ENCODE measurements at places on chromosomes 16 and 17. TPM values are rescaled to one million over a fixed set of nuclear protein-coding genes. Genes with fewer than 3 reads are reported as not detected.

GRCh38 chr17:62094175-62094574, 29.1 kb upstream of the MED13 start:
- no peak for DNase-seq

GRCh38 chr17:82282239-82283207, 9.0 kb upstream of the CSNK1D start:
- DNase-seq, result no peak

DNA sequence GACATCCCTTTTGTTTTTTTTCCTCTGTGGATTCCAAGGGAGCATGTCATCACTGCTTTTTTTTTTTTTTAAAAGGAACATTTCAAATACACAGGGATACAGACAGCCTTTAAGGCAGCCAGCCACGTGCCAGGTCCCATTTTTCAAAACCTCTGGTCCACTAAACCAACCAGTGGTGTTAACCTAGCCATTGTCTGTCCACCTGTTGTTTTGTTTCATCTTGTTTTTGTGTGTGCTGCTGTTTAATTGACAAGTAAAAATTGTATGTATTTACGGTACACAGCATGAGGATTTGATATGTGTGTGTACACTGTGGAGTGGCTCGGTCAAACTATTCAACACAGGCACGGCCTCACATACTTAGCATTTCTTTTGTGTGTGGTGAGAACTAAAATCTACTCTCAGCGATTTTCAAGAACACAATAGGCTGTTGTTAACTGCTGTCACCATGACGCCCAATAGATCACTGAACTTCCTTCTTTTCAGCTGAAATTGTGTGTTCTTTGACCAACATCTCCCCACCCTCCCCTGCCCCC, 19.2 kb downstream of the TMEM114 start:
- DNase-seq, result no peak

DNA sequence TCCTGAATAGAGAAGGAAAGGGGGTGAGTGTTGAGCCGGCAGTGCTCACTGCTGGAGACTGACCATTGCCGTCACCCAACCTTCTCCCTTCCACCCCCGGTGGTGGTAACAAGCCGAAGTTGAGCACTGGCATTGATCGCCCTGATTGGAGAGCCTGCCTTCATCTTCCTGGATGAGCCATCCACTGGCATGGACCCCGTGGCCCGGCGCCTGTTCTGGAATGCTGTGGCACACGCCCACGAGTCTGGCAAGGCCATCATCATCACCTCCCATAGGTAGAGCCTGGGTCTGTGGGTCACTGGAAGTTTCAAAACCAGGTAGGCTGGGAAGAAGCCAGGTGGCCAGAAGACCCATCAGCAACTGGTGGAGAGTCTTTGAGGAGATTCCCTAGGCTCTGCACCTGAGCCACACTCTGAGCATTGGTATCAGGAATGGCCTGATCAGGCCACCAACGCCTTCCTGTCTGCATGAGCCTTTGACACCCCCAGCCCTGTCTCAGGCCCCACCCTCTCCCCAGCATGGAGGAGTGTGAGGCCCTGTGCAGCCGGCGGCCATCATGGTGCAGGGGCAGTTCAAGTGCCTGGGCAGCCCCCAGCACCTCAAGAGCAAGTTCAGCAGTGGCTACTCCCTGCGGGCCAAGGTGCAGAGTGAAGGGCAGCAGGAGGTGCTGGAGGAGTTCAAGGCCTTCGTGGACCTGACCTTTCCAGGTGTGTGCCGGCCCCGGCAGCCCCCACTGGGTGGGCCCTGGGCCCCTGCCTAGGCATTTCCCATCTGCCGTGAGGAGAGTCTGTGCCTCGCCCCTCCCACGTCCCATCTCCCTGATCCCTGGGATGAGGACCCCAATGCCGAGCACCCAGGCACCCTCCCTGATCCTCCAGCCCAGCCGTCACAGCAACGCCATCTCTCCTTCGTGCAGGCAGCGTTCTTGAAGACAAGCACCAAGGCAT, 4.9 kb upstream of the CCNF start:
- no peak for DNase-seq

DNA sequence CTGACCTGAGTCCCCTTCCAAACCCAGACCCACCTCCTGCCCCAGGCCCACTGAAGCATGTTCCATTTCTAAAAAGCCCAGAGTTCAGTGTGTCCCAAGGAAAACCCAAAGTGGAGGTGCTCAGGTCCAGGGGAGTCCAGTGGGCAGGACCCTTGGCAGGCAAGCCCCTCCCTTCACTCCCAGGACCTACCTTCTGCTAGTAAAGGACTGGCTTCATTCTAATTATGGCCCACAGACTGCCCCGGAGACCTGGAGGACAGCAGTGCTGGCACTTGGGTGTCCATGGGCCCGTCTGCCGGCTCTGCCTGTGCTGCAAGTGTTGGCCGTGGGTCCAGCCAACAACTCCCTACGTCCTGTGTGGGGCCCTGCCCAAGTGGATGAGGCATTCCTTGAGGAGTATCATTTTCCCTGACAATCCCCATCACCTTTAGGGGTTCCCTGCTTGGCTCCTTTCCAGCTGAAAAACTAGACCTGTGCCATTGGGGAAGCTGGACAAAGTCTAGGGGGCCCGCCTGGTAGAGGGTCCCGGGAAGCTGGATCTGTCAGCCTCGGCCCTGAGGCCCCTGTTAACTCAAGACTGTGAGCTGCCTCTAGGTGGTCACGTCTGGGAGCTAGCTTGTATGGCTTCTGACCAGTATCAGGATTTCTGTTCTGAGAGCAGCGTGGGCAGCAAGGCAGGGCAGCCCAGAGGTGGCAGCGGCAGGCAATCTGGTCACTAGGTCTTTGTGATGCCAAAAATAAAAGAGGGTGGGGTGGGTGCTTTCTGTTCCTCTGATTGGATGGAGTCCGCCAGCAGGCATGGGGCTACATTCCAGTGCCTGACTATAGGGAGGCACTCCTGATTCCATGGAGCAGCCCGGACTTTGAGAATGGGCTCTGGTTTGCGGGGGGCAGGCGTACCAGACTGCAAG, 8.2 kb downstream of the CBX2 start:
- no peak for DNase-seq

GRCh38 chr16:361872-362701, 8.3 kb downstream of the MRPL28 start:
- DNase-seq, result peak; percentile 64

GRCh38 chr16:3025032-3026002, 1.5 kb downstream of the THOC6 start:
- no peak for DNase-seq

DNA sequence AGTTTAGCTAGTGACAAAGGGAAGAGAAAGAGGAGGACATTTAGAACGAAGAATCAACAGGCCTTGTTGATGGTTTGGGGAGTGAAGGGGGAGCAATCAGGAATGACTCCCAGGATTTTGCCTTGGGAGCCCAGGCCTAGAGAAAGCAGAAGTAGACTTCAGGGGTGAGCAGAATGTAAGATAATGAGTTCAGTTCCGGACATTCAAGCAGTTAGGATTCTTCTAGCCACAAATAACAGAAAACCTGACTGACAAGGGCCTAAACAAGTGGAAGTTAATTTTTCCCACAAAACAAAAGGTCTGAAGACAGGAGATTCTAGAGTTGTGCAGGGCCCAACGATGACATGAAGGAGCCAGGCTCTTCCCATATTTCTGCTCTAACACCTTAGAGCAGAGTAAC, 45.9 kb downstream of the SKAP1 start:
- DNase-seq, result no peak

- no peak for DNase-seq
Observed at GRCh38 chr16:968620-969019, 2.2 kb downstream of the LMF1 start.

- DNase-seq, result no peak
Observed at GRCh38 chr17:30921544-30922196, at the start of gene ADAP2. Gene ADAP2 (plus strand): TSS chr17:30921945. CDS start chr17:30922015, 70 bp downstream.

DNA sequence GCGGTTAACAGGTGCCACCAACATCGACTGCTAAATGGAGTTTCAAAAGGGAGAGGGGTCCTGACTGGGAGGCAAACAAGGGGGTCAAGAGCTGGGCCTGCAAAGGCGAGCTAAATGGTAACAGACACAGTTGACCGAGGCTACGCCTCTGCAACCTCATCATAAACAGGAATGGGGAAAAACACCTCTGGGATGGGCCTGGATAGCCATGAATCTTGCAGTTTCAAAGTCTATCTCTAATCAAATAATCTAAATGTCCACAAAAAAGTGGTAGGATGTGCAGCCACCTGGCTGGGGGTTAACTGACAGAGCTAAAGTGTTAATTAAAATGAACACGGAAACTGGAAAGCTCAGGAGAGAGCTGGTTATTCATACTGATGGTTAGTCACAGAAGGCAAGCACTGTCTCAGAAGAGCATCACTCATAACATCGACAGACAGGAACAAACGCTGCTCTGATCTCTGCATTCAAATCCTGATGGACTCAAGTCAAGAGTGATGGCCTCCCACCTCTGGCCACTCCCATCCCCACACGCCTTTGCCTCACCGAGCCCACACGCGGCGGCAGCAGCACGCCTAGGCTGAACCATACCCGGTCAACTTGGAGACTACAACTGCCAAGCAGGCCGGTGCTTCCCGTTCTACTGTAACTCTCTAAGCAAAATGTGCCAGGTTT, 56.3 kb downstream of the CREBBP start:
- DNase-seq, result no peak

DNA sequence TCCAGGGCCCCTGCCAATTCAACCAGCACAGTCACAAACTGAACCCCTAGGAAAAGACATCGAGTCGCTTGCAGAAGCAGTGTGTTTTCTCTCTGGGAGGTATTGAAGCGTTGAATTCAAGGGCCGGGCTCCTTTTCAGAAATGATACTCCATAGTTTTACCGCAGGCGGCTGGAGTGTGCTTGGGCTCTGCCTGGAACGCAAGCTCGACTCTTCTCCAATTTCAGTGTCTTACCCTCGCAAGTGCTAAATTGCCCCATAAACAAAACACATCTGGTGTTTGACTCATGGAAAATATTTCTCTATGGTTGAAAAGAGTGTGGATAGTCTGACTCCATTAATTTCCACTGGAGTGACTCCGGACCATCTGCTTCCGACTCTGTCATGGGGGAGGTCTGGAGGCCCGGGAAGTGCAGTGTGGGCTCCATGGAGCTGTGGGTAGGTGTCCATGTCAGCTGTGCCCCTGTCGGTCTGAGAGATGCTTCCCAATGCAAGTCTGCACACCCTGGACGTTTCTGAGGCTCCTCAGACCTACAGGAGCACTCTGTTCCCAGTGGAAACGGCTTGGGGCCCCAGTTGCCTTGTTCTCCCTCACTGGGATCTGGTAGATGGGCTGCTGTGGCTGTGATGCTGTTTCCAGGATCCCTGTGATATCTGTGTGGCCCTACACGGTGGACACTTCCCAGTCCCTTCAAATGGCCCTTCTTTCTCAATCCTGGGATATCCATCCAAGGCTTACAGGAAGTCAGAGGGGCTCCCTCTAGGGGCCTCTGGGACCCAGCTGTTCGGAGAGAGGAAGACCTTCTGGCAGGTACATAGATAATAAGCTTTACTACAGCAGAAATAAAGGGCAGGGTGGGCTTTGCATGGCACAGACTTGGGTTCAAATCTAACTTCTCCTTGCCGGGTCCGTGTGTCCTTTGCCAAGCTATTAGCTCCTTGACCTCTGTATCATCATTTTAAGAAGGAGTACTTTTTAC, 119.8 kb upstream of the CDH13 start:
- no peak for DNase-seq

- DNase-seq, result no peak
Observed at GRCh38 chr17:58969612-58970011, 137.1 kb downstream of the TRIM37 start.

DNA sequence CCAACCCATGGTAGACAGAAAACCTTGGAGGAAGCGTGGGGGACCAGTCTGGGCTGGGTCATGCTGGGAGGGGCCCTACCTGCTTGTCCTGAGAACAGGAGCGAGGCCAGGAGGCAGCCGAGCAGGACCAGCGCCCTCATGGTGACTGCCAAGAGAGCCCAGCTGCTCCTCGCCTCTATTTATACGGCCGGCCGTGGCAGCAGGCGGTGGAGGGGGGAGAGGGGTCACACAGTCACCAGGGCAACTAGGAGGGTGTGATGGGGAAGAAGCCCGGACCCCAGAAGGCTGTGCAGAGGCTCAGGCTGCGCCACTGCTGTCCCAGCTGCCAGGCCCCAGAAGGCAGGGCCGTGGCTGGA, at the start of gene SRL:
Gene SRL (minus strand): TSS at position 153 of the 356 bp plus-strand sequence. CDS start 13 bp downstream, at position 140.
- no peak for DNase-seq

- no peak for DNase-seq
Observed at GRCh38 chr17:65455972-65456343, 105.5 kb downstream of the AXIN2 start.

- no peak for DNase-seq
Observed at GRCh38 chr16:50301626-50302471, 35.5 kb downstream of the ADCY7 start.

DNA sequence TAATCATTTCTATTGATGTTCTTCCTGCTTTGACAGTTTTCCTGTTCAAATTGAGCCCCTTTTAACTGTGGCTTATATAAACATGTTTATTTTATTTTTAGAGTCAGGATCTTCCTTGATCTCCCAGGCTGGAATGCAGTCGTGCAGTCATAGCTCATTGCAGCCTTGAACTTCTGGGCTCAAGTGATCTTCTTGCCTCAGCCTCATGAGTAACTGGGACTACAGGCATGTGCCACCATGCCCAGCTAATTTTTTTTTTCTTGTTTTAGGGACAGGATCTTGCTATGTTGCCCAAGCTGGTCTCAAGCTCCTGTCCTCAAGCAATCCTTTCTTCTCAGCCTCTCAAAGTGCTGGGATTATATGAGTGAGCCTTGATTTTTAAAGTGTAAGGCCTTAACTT, 14.7 kb downstream of the PHKB start:
- DNase-seq, result no peak

DNA sequence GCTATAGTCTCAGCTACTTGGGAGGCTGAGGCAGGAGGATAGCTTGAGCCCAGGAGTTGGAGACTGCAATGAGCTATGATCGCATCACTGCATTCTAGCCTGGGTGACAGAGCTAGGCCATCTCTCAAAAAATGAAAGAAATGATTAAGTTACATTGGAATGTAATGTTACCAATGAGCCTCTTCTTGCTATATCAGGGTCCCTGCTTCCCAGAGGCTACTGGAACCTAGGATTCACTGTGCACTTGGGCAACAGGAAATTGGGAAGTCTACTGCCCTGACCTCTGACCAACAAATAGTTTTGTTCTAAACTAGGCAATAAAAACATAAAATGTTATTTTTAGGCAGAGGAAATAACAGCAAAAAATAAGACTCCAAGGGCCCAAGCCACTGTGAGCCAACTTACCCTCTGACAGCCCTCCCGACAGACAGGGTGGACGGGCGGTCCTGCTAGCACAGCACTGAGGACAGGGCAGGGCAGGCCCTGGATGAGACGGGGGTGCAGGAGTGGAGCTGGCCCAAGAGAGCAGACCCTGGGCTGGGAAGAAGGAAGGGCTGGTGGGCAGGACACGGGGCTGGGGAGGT, 27.5 kb downstream of the NSMCE1 start:
- DNase-seq, result no peak

MPHOSPH6 gene
- total RNA-seq, result 47.4 TPM

RNF157 gene
- 34.3 TPM for total RNA-seq

NSRP1 gene
- 27.4 TPM for total RNA-seq

TRAPPC2L gene
- total RNA-seq, result 57.5 TPM

SSTR5 gene
- total RNA-seq, result not detected

GUCY2D gene
- not detected for total RNA-seq

OTOP3 gene
- total RNA-seq, result not detected

RAP1GAP2 gene
- total RNA-seq, result 0.46 TPM

All from activated T-helper 2 cell treated with anti-CD3 and anti-CD28 coated beads, Interferon-gamma antibody, Interleukin-2, Interleukin-4, amounts not matched to agents 10 μg/mL and 5 μg/mL and 100 μg/mL, durations not matched to agents 14 hours and 24 hours and 36 hours (primary cell).